SK-N-SH treated with all-trans-retinoic acid at 6 μM for 48 hours (cell line): ENCODE measurements at places on chromosomes 3 and 15.
A peak's percentile ranks its signal among the peaks of the same experiment; 100 is the strongest.

GRCh38 chr3:52015438-52016228 lies 19.9 kb upstream of the RPL29 start:
- ATAC-seq = no peak

DNA sequence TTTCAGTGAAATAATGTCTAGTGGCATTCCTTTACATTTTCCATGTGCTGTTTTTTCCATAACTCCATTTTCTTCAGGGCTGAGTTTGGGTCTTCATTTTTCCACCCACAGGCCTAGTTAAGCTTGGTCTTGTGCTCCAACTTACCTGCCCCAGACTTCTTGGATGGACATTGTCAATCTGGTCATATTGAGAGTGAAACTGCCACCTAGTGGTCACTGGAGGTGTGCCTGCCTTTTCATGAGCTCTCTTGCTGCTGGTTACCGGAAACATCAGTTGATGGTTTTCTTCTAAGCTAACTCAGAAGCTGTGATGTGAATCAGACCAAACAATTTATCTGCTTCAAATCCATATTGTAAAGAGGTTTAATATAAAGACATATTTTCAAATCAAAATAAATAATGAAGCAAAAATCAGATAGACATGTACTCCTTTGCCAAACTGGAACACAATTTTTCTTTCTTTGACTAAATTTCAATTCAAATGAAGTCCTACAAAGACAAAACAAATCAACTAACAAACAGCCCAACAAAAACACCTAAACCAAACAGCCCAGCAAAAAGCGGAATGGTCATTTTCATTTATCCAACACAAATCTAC lies 135.1 kb upstream of the RASGRP1 start:
- ATAC-seq = peak; percentile 72

DNA sequence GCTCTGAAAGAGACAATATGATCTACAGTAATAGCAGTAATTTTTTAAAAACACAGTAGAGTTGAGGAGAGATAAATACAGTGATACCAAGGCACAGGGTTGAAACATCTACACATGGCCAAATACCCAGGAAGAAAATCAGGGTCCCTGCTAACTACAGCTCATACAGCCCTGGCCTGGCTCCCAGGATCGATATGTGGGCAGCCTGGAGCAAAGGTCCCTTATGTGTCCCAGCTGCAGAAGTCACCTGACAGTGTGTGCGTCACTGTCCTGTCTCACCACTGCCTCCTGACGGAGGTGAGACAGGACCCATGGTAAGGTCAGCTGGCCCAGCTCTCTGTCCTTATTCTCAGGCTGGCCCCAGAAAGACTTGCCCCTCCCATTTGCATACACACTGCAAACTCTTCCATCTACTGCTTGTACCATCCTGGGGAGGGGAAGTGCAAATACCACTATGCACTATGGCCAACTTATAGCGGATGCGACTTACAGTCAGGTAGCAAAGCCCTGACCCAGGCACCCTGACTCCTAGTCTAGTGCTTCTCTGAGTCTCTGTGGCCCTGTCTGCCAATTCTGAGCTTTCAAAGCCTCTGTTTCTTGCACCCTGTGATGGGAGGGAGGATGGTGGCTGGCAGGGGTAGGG lies 22.0 kb upstream of the BCL2L10 start:
- ATAC-seq = no peak

DNA sequence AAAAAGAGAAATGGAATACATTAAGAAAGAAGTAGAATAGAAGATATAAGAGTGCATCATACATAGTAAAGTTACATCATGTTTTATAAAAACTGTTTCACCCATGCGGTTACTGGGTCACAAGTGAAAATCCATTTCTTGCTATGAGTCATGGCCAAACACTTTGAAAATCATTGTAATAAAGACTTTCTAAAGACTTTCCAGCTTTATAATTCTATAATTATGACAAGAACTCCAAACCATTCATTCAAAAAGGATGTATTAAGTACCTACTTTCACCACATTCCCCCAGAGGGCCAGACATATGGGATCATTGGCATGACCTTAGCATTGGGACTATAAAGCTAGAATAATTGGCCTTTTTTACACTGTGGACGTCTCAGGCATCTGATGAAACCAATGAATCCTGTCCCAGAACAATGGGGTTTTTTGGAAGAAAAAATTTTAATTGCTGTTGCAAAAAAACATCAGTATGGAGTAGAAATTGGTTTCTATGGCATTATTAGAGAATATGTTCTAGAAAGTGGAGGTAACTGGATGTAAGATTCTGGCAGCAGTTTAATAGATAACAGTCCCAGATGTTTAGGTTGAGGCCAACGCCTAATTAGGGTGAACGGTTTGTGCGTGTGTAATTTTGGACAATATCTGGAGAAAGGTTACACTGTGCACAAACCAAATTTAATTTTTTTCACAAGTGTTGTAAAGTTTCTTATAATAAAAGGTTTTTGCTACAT lies 3.3 kb upstream of the SKIC8 start:
- ATAC-seq = peak; percentile 45

- no peak for ATAC-seq
Observed at GRCh38 chr3:150681057-150681456, 22.7 kb downstream of the ERICH6 start.

DNA sequence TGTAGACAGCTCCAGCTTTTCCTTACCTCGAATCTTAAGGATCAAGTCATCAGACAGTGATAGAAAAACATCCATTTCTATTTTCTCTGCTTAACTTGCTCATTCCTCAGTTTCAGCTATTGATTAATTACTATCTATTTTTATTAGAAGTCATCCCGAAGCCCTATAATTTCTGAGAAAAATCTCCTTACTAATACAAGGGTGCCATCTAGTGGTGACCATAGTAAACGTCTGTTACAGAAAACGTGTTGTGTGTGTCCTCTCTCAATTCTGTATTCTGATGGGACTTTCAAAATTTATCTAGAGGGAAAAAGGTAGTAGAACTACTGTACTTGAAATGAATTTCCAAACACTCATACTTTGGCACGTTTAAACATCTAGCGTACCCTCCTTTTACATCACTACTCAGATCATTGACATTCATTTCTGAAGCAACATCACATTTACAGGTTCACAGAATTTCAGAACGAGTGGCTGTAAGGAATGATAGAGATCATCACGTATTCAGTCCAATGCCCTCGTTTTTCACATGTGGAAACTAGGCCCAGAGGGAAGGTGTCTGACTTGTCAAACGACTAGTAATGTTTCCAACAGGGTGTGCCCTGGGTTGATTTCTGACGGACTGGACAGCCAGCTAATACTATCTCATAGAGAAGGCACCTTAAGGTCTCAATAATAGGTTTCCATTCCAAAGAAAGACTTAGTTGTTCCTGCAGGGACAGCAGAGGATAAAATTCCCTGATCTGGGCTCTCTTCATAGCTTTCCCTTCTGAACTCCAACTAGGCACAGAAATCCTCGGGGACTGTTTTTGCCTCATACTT lies 25.6 kb downstream of the HACD2 start:
- peak; percentile 56 for ATAC-seq

GRCh38 chr3:129432671-129433070 lies 4.2 kb upstream of the EFCAB12 start:
- no peak for ATAC-seq
